ENCODE measurements at places on chromosomes 4 and X.

GRCh38 chr4:185559915-185560281, 24.6 kb upstream of the PDLIM3 start:
- no peak for DNase-seq

DNA sequence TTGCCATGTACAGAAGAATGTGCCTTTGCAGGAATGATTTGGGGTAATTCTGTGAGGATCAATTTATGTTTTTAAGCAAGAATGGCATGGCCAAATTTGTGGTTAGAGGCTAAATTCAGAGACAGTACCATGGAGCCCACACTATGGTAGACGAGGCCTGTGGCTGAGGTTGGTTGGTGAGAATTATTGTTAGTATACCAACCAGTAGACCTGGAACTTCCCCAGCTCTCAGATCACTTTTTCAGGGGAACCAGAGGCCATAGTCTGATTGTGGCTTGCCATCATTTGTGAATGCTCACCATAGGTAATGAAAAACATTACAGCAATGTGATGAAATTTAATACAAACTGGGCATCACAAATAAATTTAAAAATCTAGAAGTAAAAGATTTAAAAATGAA, 56.3 kb downstream of the SHISA3 start:
- DNase-seq: no peak

DNA sequence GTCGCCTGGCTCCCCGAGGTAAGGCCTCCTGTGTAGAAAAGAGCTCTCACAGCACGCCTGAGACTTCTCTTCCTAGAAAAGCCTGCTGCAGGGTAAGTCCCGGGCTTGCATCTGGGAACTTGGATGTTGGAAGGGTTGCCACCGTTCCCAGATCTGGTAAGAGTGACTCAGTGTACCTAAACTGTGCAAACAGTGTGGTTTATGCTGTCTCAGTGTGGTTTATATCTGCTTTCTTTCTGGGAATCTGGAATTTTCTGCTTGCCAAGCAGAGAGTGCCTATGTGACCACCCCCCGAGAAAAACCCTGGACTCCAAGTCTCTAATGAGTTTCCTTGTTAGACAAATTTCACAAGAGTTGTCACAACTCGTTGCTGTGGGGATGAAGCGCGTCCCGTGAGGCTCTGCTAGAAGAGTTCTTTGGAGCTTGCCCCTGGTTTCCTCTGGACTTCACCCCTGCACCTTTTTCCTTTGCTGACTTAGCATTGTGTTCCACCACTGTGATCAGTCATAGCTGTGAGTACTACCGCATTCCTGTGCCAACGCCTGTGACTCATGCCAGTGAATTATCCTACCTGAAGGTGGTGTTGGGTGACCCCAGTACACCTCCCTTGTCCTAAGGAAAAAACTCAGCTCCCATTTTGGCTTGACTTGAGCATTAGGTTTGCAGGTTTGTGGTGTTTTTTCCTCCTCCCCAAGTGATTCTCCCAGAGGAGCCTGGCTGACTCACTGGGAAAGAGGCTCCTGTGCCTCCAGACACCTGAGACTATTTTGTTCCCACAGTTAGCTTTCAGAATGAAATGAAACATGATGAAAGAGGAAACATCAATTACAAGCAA, 14.5 kb downstream of the SLC2A9 start:
- DNase-seq: no peak

GRCh38 chrX:151675121-151675746, 20.0 kb upstream of the PRRG3 start:
- DNase-seq: no peak

DNA sequence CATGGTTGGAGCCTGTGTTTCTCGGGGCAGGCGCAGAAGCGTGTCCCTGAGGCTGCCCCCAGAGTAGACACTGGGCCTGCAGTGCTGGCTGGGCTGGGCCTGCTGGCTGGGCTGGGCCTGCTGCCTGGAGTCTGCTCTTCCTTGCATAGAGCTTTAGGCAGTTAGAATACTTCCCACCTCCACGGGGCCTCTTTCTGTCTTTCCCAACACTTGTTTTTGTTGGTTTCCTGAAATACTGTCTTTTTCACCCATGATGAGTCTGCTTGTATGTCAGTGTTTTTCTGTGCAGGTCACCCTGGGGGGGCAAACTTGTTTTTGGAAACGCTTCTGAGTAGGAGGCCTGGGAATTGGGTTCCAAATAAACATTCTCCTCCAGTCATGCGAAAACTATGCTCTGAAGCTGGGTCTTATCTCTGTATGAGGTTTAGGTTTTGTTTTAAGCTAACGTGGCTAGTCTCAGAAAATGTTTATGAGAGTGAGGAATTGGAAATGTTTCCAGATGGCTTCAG, 32.2 kb downstream of the TRMT44 start:
- peak; percentile 73 for DNase-seq

DNA sequence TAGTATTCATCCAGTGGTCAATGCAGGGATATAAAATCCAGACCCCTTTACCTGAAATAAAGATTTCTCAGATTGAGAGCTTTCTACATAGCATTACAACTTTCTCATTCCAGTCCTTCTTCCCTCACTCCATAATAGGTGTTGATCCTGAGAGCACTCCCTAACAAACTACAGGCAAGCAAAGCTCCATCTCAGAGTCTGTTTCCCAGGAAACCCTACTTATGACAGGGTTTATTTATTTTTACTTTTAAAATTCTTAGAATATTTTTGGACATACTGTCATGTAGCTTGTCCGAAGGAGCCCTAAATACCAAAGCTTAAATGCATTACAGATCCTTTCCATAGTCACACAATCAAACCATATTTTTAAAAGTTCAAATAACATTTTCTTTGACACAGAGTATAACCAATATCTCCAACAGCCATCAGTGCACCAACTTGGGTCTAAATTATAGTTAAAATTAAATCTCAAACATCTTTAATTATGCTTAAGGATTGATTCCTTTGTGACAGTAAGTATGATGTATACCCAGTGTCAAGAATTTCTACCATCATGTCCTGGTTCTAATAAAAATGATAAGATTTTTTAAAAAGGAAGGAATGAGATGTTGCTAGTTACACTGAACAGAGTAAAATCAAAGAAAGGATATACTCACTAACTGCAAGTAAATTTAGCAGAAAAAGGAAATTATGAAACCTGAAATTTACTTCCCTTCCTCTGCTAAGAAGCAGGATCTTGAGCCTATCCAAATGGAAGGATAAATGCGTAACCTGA, 580.4 kb upstream of the ADGRL3 start:
- no peak for DNase-seq

DNA sequence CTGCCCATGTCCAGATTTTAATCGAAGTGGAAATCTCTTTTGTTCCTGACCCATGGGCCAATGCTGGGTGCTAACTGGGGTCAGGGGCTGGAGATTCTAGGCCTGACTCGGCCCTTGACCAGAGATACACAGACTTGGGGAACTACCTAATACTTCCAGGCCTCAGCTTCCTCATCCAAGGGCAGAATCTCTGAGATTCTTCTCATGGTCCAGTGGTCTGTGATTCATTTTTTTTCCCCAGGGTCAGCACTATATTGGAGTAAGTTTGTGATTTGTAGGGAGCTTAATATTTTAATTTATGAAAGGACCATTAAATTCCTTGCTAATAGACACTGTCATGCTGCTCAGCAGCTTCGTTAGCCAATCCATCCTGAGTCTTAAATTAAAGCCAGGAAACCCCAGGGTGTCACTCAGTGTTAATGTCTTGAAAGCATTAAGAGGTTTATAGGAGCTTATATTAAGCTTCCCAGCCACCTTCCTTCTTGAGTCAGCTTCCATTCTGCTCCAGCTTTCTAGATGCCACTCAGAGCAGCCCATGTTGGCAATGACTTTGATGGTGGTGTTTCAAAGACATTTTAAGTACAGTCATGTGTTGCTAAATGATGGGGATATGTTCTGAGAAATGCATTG, 27.0 kb upstream of the PROM1 start:
- no peak for DNase-seq

DNA sequence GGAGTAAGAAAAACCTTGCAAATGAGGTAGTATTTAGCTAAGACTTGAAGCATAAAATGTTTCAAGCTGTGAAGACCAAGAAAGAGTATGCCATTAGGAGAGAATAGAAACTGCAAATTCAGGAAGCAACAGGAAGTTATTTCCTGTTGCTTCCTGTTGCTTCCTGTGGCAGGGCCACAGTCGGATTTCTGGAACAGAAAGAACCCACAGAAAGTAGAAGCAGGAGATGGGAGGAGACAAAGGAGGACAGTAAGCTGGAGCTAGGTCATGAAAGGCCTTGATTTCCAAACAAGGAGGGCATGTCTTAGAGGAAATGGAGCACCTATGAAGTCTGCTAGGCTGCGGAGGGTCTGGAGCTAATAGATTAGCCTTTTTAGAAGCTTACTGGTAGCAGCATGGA, 17.2 kb downstream of the ASB11 start:
- DNase-seq: no peak

DNA sequence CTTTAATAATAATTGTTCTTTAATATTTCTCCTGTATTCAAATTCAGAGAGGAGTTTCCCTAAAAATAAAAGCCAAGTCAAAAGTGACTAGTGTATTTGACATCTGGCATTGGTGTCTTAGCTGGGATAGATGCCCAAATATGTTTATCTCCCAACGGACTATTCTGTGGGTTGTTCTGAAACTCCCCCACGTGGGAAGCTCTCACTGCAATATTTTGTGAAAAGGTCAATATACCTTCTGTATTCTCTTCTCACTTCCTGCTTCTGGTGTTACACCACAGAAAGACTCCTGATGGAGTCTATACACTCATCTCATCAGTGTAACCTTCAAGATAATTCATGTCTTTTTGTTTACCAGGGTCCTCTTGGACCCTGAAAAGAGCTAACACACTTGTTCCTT, 2052.8 kb upstream of the TENM3 start:
- DNase-seq: no peak

DNA sequence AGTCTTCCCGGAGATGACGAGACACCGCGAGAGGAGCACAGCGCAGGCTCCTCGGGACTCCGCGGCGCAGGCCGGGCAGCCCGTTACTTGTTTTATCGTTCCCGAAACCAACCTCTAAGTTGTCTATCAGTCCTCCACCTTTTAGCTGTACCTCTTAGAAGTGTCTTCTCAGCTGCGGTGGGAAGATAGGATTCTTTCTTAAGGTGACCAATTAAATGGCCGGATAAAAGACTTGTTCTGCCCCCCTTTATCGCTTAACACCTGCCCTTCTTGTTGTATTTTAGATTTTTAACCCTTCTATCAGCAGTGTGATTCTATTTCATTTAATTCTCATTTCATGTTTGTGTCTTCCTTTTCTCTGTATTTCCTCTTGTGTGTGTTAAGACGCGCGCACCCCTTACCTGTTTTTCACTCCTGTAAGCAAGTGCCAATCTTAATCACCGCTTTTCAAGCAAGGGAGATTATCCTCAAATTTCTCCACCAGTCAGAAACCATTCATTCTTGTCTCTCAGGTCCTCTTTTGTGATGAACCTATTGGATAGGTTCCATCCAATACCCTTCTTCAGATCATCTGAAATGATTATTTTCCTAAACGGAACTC, at the start of gene SLC9B2:
Gene SLC9B2 (minus strand): TSS at position 15 of the 601 bp plus-strand sequence. CDS start 9,211 bp downstream, outside the sequence.
- no peak for DNase-seq

- DNase-seq: no peak
Observed at GRCh38 chr4:128663325-128663724, 146.2 kb upstream of the JADE1 start.

- no peak for DNase-seq
Observed at GRCh38 chrX:46184749-46185148, 360.5 kb downstream of the ZNF674 start.

GRCh38 chrX:65874765-65875164, 165.1 kb downstream of the VSIG4 start:
- no peak for DNase-seq

DNA sequence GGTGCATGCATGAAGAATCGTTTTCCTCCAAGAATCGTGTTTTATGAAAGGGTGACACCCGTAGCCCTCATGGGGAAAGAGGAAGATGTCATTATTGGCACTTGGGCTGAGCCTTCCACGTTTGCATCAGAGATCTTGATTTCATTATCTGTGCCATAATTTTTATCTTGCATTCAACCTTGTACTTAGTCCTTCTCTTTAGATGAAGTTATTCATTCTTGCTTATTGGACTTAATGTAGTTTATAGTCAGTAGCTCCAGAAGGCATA, 66.8 kb downstream of the GAB1 start:
- no peak for DNase-seq

DNA sequence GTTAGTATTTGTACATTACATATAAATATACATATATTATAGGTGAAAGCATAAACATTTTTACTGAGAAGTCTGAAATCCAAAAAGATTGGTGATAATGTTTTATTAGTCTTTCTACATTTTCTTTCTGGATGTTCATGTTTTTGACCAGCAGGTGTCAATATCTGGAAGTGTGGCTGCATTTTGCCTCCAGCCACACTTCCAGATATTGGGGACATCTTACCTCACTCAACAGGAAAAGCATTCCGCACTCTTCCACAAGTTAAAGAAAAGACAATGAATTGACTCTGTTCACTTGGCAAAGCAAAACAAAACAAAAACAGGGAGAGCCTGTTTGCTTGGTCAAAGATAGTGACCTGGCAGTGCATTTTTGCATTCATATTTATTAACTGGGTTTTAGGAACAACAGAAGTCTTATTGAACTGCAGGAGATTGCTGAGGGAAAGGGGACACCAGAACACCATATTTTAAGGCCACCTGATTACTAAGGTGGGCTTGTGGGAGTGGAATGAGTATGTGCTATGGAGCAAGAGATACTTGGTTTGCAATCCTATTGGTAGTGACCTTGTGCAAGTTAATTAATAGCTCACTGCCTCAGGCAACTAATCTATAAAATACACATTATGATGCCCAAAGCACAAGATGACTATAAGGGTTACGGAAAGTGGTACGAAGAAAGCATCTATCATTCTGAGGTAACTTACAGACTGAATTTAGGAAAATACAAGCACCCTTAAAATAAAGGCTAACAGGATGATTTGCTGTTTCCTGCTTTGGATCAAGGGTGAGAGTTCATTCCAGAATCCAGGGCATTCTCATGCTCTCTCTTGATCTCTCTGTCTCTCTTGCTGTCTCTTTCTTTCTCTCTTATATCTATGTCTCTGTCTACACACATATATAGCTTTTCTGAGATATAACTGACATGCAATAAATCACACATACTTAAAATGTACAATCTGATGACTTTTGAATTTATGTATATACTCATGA, 389.9 kb upstream of the EMCN start:
- DNase-seq: no peak

GRCh38 chrX:141989815-141990214, 86.1 kb downstream of the MAGEC1 start:
- no peak for DNase-seq

- no peak for DNase-seq
Observed at GRCh38 chr4:153616006-153616555, 68.0 kb upstream of the TLR2 start.

DNA sequence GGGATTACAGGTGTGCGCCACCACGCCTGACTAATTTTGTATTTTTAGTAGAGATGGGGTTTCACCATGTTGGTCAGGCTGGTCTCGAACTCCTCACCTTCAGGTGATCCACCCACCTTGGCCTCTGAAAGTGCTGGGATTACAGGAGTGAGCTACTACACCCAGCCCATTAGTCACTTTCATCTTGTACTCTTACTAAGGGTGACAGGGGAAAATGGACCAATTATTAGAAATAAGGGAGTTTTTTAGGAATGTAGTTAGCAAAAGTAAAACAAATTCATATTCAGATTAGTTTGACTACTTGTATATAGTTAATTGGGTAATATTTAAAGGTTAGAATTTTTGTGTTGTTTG, 26.1 kb downstream of the SMARCA5 start:
- no peak for DNase-seq

GRCh38 chrX:134760650-134761049, 102.4 kb upstream of the PLAC1 start:
- DNase-seq: no peak
